ENCODE measurements at places on chromosomes 7 and 10. TPM values are rescaled to one million over a fixed set of nuclear protein-coding genes. Genes with fewer than 3 reads are reported as not detected.

PTF1A gene
- total RNA-seq = not detected

C7orf57 gene
- total RNA-seq = 0.37 TPM

KIF5B gene
- total RNA-seq = 89.0 TPM

CFAP43 gene
- 0.17 TPM for total RNA-seq

TMEM176B gene
- 0.05 TPM for total RNA-seq

WDFY4 gene
- not detected for total RNA-seq

LLCFC1 gene
- total RNA-seq = not detected

AKR1C4 gene
- total RNA-seq = 0.37 TPM

ASZ1 gene
- not detected for total RNA-seq

WNT8B gene
- not detected for total RNA-seq

Data from A549 treated with CpdA at 1 μM for 4 hours (cell line).